CD4-positive, alpha-beta T cell treated with Interleukin-6 for 4 hours (primary cell): ENCODE measurements at places on chromosomes 5 and 9.

DNA sequence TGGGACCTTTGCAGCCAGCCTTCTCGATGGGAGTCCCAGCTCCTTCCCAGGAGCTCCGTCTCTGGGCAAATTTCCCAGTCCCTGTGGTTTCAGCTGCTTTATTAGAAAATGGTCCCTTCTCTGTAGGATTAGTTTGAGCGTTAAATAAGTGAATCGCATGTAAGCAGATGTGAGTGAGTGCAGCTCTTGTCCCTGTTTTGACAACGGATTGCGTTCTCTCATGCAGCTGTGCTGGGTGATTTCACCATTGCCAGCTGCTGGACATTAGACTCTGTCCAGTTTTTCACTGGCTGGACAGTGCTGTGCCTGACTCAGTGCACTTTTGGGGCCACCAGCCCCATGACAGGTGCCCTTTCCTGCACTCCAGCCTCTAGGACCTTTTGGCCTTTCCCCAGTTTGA lies 11.6 kb upstream of the CEL start:
- DNase-seq: no peak

DNA sequence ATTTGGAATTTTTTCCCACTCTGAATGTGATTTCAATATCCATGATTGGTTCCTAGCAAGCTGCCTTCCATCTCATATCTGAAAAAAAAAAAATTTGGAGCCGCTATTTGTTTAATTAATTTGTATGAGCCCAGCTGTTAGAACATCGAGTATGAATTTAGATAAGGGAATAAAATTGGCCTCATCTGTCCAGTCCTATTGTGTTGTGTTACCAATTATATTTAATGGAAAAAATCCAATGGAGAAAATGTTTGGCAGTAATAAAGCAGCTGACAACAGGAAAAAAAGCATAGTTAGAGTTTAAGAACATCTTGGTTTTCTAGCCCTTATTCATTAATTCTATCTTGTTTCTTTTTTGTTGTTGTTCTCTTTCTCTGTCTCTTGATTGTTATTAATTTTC lies 735.6 kb upstream of the RIOK2 start:
- DNase-seq: no peak

GRCh38 chr9:116704470-116704869 lies 17.4 kb downstream of the TRIM32 start:
- DNase-seq: no peak

- DNase-seq: no peak
These were observed 98.5 kb downstream of the MTREX start for GRCh38 chr5:55406292-55406691.

DNA sequence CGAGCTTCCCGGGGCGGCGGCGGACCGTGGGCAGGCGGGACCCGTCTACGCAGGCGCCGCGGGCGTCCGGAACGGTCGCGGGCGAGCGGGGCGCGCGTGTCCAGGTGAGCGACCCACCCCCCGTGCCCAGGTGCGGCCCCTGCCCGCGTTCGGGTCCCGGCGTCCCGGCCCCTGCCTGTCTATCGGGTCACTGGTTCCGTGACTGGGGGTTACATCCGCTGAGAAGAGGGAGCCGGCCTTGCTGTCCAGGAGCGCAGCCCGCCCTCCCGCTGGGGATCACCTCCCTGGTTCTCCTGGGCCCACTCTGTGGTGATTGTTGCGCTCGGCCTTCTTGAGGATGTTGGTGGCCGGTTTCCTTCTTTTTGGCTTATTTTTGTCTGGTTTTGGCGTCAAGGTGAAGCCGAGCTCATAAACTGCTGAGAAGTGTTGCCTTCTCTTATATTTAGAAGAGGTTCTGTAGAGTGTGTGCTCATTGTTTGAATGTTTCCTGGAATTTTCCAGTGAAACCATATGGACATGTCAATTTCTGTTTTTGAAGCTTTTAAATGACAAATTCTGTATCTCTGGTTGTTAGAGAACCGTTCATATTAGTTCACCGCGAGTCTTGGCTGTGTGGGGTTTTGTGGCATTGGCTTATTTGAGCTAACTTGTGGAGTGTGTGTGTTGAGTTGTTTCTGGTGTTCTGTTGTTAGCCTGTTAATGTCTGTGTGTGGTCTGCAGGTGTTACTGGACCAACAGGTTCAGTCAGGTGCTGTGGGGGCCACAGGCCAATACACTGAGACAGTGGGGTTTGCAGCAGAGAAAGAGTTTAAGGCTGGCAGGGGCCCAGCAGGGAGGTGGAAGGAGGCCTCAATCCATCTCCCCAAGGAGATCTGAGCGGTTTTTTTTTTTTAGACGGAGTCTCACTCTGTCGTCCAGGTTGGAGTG lies 621 bp downstream of the CEP72 start:
- no peak for DNase-seq

GRCh38 chr9:106304401-106304920 lies 558.5 kb upstream of the ZNF462 start:
- DNase-seq: no peak

GRCh38 chr5:92923885-92924284 lies 657.1 kb downstream of the NR2F1-AS1 start:
- DNase-seq: no peak

- no peak for DNase-seq
These were observed 494.4 kb upstream of the PTPRD start for GRCh38 chr9:11107196-11107595.

DNA sequence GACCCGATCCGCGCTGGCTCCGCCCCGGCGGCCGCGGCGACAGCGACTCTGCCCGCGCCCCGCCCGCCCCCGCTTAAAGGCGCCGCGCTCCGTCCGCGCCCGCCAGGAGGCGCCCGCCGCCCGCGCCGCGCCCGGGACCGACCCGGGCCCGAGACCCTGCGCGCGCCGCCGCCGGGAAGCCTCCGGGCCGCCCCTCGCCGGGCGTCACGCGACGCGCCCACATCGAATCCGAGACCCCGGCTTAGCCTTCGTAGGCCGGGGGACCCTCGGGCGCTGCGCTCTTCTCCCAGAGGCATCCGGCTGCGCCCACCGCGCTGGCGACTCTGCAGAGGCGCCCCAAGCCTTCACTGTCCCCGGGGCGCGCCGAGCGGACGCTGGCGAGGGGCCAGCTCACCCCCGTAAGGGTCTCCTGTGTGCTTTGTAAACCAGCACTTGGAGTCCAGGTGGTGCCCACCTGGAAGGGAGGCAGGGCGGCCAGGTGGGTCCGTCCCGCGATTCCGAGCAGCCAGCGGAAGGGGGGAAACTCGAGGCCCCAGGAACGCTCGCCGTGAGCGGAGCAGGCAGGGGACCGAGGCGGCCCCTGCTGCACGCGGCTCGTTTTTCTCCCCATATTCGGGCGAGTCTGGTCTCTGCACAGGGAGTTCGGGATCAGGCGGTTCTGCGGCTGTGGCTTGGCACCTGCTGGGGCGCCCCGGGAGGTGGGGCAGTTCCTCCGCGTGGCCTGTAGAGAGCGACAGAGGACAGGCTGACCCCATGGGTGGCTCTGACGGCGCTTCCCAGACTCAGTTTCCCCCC lies 423 bp upstream of the ABCA2 start:
- DNase-seq: peak; percentile 81

GRCh38 chr5:125236981-125237380 lies 490.5 kb upstream of the ZNF608 start:
- DNase-seq: no peak

GRCh38 chr9:16147726-16148125 lies 594.9 kb downstream of the CCDC171 start:
- no peak for DNase-seq

- DNase-seq: no peak
These were observed 199.9 kb downstream of the ADAMTS12 start for GRCh38 chr5:33691856-33692255.

- no peak for DNase-seq
These were observed 122.5 kb downstream of the MCTP1 start for GRCh38 chr5:95162231-95162992.

- no peak for DNase-seq
These were observed 93.2 kb upstream of the CXCL14 start for GRCh38 chr5:135671966-135672365.

GRCh38 chr9:127968700-127969383 lies 11.9 kb downstream of the EEIG1 start:
- DNase-seq: peak; percentile 14
